Astrocyte (in vitro differentiated cells and primary cell): ENCODE measurements at places on chromosomes 3 and 15. TPM values are rescaled to one million over a fixed set of nuclear protein-coding genes. Genes with fewer than 3 reads are reported as not detected.

DNA sequence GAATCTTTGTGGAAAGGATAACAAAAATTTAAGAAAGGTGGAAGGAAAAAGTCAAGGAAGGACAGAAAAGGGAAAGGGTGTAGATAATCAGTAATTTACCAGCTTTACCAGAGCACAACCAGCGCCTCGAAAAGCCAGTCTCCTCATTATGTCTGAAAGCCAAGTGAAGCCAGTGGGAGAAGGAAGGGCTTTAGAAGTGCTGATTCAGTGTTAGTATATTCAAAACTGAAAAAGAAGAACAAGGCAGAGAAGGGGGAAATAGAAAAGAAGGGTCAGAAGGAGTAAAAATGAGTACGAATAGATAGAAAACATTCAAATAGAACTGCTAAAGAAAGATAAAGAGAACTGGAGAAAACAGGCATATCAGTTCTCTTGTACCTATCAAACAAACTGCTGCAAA, 4.1 kb downstream of the PBRM1 start:
- DNase-seq = no peak

Gene ADGRG7
- total RNA-seq = not detected in 2 replicates

DNA sequence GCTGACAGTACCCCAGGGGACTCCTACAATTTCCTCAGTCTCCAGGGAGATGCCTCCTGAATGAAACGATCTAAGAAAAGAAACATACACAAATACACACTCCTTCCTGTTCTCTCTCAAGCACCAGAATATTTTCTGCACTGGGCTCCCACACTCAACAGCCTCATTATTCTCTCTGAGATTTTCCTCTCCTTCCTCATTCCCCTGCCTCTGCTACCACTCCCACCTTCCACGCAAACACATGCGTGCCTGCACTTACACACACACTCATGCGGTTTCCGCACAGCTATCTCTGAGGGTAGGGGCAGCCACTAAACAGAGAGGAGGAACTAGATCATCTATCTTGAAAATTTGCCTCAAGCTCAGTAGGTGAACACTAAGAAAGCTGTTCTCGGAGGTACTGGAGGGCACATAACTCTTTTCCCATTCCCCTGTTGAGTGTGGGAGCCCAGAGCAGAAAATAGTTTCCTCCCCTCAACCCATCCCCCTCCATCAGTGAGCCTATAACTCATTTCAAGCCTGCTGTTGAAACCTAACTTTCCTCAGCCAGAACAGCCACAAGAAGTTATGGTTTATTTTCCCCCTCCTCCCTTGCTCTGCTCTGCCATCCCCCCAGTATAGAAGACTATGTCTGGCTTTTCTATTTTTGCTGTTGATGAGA, 30.5 kb upstream of the TIPARP start:
- DNase-seq = peak; percentile 37

GRCh38 chr3:114452256-114452655, 158.4 kb downstream of the TIGIT start:
- DNase-seq = peak; percentile 34

- DNase-seq = peak; percentile 42
Measured at GRCh38 chr3:162302983-162303624, 806.5 kb downstream of the OTOL1 start.

DNA sequence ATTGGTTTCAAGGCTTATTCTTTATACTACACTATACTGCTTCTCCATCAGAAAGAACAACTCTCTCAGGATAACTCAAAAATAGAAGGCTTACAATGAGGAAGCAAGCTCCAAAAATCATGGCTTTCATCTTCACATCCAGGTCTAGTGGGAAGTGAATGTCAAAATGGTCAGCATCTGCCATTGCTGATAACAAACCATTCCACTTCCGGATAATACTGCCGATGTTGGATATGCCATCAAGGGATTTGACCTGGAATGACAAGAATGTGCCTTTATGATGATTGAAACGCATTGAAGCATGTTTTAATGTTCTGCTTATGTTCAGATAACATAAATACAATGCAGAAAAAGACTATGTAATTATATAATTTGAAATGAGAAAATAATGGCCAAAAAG, 34.0 kb upstream of the PLOD2 start:
- DNase-seq = no peak

Gene SYNPR
- total RNA-seq = 0.27 TPM in 1 of 2 replicates, not detected in the other

GRCh38 chr3:129965937-129966336, 8.6 kb upstream of the TRH start:
- DNase-seq = no peak

GRCh38 chr15:31084176-31084575, 17.3 kb downstream of the TRPM1 start:
- no peak for DNase-seq

DNA sequence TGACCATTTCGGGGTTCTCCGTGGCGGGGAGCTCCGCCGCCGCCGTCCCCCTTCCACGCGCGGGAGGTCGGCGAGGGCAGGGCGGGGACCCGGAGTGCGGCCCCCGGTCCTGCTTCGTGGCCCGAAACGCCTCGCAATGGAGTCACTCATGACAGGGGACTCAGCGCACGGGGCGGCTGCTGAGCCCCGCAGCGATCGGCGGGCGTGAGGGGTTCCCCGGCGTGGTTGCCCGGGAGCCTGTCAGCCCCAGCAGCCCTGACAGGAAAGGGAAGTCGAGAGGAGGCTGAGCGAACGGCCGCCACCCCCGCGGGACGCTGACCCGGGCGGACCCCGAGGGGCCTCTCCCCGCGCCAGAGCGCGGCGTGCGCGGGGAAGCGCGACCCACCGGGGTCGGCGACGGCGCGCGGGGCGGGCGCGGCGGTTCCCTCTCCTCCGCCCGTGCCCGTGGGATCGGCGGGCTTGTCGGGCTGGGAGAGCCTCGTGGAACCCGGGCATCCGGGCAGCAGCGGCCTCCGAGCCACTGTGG, 564 bp upstream of the PIGZ start:
- DNase-seq = no peak

DNA sequence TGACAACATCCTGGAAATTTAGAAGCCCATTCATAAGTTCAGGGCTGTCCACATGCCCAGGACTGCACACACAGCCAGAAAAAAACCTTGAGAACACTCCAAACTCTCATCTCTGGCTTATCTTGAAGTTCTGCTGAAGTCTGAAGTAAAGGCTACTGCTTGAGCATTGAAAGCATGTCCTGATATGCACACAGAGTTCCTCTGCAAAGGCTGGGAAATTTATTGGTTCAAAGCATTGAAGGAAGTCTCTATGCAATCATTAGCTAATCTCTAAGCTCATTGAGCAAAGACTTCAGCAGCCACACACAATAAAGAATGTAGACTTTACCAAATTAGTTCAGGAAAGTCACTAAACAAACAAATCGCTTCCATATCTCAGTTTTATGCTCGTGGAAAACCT, 162.0 kb upstream of the STT3B start:
- DNase-seq = no peak

DNA sequence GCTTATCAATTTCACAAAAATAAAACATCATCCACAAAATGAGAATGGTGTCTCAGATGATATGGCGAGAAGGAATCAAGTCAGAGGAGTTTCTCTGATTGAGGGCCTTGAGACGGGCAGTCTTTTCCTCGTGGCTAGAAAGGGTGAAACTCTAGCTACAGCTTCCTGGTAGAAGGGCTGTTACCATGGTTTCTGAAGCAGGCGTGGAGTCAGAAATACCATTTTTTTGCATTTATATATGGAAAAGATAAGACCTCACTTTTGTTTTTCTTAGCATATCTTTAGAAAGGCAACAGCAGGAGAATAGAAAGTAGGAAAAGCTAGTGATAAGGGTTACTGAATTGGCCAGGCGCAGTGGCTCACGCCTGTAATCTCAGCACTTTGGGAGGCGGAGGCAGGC, 17.3 kb upstream of the SAMD7 start:
- DNase-seq = no peak

Gene PEAK1
- total RNA-seq = 58.5 and 62.3 TPM in 2 replicates

Gene C3orf20
- total RNA-seq = 0.16 TPM in 1 of 2 replicates, not detected in the other

DNA sequence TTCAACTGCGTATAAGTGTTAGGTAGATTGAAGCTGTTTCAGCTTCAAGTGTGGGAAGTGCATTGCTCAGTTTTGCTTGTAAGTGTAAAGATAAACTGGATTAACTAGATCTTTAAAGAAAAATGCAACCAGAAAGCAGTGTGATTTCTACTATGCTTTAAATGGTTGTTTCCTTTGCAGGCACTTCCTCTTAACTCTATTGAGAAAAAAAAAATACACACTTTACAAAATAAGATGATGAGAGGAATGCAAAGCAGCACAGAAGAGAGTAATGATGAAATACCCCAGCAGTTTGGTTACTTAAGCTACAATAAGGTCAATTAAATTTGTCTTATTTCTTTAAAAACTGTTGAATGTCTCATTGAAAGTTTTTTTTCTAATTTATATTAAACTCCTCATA, 40.8 kb downstream of the DPH6 start:
- no peak for DNase-seq

Gene PHC3
- total RNA-seq = 37.7 and 40.8 TPM in 2 replicates

Gene PROK2
- not detected in 2 replicates for total RNA-seq

Gene ASB14
- total RNA-seq = not detected in 2 replicates

DNA sequence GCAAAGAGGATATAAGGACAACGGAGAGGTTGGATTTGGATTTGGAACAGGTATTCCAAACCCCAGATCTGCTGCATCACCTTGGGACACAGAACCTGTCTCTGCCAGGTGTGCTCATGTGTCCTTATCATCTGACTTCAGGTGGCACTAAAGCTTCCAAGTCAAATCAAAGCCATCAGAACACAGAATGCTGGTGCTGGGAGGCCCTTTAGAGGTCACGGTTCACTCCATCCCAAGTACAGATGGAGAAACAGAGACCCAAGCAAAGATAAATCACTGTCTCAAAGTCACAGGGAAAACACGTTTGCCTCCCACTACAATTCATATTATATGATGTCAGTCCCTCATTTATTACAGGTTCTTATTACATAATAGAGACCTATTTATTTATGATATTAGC, 72.8 kb downstream of the HES1 start:
- no peak for DNase-seq

DNA sequence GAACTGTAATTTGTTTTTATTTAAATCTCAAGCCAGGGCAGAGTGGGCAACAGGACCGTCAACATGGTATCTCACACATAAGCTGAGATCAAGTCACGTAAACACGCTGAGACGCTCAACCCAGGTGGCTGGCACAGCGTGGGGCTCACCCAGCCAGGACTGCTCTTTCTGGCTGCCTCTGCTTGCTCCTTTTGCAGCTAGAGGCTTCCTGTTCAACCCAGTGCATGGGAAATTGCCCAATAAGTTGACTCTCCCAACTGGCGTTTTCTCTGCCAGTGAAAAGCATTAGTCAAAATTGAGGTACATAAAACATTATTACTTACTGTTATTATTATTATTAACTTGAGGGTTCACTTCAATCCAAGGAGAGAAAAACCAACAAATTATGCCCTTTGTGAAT, 398.1 kb downstream of the NR2F2 start:
- no peak for DNase-seq

- no peak for DNase-seq
Measured at GRCh38 chr15:68001811-68002210, 52.3 kb upstream of the PIAS1 start.

- no peak for DNase-seq
Measured at GRCh38 chr15:95948411-95948810, 382.1 kb upstream of the NR2F2 start.

Gene GRAMD2A
- total RNA-seq = 0.68 and 0.77 TPM in 2 replicates

Gene CELSR3
- 8.6 and 10.2 TPM in 2 replicates for total RNA-seq
